ENCODE measurements at places on chromosomes 3 and 15.

GRCh38 chr3:37885814-37886213, 24.1 kb downstream of the CTDSPL start:
- DNase-seq, result no peak

DNA sequence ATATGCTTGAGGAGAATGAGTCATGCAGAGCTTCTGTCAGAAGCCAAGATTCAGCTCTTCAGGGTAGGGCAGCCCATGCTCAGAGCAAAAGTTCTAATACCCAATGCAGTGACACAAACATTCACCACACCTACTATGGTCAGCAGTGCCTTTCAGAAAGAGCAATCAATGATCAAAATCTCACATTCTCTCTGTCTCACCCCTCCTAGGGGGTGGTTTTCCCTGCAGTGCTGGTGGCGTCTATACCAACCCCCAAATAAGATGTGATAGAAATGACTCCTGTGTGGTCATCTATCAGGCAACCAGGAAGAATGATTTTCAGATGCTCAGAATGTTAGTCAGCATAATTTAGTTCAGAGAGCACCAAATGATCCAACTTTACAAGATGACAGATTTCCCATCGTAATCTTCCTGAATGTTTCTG, 385.3 kb downstream of the NTRK3 start:
- no peak for DNase-seq

- DNase-seq, result peak; percentile 58
Observed at GRCh38 chr3:8776406-8776805, 7.0 kb upstream of the OXTR start.

GRCh38 chr3:34264337-34265041, 466.1 kb downstream of the PDCD6IP start:
- no peak for DNase-seq

DNA sequence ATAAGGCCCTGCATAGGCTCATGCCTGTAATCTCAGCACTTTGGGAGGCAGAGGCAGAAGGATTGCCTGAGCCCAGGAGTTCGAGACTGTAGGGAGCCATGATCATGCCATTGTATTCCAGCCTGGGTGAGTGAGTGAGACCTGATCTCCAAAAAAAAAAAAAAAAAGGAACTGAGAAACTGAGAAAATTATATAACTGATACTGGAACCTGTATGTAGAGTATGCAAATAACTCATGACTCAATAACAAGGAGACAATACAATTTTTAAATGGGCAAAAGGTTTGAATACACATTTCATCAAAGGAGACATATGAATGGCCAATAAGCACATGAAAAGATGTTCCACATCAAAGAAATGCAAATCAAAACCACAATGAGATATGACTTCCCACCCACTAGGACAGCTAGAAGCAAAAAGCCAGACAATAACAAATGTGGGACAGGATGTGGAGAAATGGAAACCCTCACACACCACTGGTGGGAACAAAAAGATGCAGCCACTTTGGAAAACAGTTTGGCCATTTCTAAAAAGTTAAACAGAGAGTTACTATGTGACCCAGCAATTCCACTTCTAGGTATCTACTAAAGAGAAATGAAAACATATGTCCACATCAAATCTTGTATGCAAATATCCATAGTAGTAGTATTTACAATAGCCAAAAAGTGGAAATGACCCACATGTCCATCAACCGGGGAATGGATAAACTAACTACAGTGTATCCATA, 70.7 kb downstream of the IQSEC1 start:
- no peak for DNase-seq

DNA sequence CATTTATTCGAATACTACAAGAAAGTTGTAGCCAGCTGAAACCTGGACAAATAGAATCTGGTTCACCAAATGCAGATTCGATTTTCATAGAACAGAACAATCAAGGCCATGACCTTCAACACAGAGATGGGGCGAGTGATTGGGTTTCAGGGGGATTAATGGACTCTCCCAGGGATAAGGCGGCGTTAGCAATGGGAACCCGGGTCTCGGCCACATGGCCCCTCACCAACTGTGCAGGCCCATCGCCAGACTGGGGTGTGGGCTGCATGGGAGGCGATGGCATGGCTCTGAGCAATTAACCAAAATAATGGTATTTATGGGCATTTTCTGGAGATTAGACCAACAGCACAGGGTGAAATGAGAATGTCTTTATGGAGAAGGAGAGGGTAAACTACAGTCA, 34.2 kb downstream of the VGLL4 start:
- no peak for DNase-seq

All from hepatic stellate cell (primary cell).